ENCODE measurements at places on chromosomes 5 and 9.

- DNase-seq, result no peak
These were observed 66.7 kb upstream of the XPA start for GRCh38 chr9:97763874-97764273.

DNA sequence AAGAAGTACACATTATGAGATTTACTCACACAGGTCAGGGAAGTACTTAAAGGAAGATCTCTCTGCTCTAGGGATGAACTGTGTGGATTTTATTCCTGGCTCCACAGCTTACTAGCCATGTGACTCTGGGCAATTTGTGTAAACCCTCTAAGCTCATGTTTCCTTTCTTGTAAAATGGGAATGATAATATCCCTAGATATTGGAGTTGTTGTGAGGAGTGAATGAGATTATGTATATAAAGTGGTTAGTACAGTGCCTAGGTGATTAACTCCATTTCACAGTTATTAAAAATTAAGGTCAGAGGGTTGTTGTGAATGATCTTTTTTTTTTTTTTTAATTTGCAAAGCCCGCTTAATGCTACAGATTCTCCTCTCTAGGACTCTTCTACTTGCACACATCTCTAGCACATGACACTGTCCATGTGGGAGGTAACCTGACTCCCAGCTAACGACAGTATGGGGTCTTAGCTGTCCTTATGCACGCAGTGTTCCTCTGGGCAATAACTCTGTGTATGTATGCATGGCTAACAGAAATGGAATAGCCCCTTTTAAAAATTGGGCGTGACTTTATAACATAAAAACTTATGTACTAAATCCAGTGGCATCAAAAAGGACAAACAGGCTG lies 23.9 kb upstream of the MYOT start:
- no peak for DNase-seq

DNA sequence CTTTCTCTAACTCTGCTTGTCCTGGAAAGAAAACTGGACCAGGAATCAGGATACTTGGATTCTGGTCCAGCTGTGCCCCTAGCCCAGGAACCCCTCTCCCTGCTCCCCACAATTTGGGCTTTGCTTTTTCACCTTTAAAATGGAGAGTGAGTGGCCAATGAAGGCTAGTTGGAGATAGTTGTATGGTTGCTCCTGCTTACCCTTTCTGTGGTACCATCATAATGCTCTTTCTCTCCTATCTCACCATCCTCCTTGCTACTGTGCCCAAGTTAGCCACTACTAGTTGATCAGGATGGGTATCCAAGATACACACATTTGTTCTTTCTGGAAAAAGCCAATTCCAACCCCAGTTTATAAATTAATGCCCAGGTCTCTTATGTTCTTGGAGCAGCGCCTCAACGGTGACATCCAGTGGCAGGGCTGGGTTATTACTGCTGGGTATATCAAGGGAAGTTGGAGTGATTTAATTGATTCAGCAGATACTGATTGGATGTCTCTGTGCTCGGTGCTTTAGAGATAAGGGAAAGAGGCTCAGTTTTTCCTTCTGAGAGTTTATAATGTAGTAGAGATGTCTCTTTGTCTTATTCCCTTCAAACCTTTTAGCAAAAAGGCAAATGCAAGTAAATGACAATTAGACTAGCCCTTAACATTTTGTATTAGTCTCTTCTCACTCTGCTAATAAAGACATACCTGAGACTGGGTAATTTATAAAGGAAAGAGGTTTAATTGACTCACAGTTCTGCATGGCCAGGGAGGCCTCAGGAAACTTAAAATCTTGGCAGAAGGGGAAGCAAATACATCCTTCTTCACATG lies 38.5 kb downstream of the FAXDC2 start:
- DNase-seq, result peak; percentile 71

- no peak for DNase-seq
These were observed 124.1 kb upstream of the TBC1D2 start for GRCh38 chr9:98379572-98379971.

- no peak for DNase-seq
These were observed 102.7 kb downstream of the FOCAD start for GRCh38 chr9:20786807-20787206.

- no peak for DNase-seq
These were observed 302.6 kb downstream of the OSTF1 start for GRCh38 chr9:75390951-75391350.

GRCh38 chr5:32273821-32274220 lies 38.9 kb downstream of the MTMR12 start:
- no peak for DNase-seq

GRCh38 chr5:137858223-137858916 lies 9.3 kb upstream of the MYOT start:
- DNase-seq, result no peak
